ENCODE measurements at places on chromosomes 1 and 21. TPM values are rescaled to one million over a fixed set of nuclear protein-coding genes. Genes with fewer than 3 reads are reported as not detected.

MAP3K21 gene
- total RNA-seq, result 0.71 TPM

- H3K27ac ChIP-seq, result no peak overlapping the region
- H3K4me3 ChIP-seq, result no peak overlapping the region
- H3K36me3 ChIP-seq, result no peaks in the 10 kb centered on the region
- no peak for DNase-seq
Measured at GRCh38 chr1:246373828-246374569, 133.1 kb downstream of the SMYD3 start.

DNA sequence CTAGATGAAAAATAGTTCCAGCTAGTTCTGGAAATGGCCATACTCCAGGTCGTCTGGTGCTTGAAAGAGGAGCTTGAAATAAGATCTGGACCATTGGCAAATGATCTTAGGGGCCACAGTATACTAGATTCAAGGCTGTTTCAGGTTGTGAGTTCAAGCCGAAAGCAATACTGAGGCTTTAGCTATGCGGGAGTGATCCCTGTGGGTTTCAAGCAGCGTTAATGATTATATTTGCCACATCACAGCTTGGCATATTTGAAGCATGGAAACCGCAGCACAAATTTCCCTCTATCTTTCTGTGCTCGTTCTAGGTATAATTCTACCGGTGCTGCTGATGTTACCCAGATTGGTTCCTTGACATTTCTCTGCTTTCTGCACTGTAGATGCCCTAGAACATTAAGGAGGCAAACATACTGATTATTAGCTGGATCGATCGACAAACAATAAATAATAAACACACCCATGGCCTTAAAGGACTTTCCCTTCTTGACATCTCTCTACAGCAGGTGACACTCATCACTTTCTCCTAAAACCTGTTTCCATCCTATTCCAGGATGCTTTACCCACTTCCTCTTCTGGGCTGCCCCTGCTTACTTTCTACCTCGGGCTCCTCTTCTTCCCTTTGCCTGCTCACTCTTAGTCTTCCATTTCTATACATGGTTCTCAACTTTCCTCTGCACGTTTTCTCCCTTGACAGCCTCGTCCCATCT is 40.6 kb upstream of the LYST start:
- no peak overlapping the region for H3K27ac ChIP-seq
- DNase-seq, result no peak
- H3K27me3 ChIP-seq, result no peaks in the 10 kb centered on the region
- no peaks in the 10 kb centered on the region for H3K36me3 ChIP-seq

- no peaks in the 10 kb centered on the region for H3K27me3 ChIP-seq
- H3K27ac ChIP-seq, result no peak overlapping the region
- DNase-seq, result no peak
- no peaks in the 10 kb centered on the region for H3K4me1 ChIP-seq
Measured at GRCh38 chr1:221182791-221183533, 303.7 kb downstream of the HLX start.
